ENCODE measurements at places on chromosomes 1 and 21. TPM values are rescaled to one million over a fixed set of nuclear protein-coding genes. Genes with fewer than 3 reads are reported as not detected.

Gene BARHL2
- total RNA-seq, result not detected

Gene RHD
- not detected for total RNA-seq

Gene MROH7
- total RNA-seq, result 0.05 TPM

Gene KCND3
- not detected for total RNA-seq

Gene ERG
- total RNA-seq, result not detected

GRCh38 chr1:9038881-9039760 lies 12.9 kb upstream of the SLC2A7 start:
- H3K4me3 ChIP-seq, result no peak overlapping the region
- H3K27me3 ChIP-seq, result peaks cover 3% of the 10 kb centered on the region
- H3K27ac ChIP-seq, result no peak overlapping the region
- H3K36me3 ChIP-seq, result no peaks in the 10 kb centered on the region
- H3K4me1 ChIP-seq, result no peaks in the 10 kb centered on the region
- DNase-seq, result no peak

DNA sequence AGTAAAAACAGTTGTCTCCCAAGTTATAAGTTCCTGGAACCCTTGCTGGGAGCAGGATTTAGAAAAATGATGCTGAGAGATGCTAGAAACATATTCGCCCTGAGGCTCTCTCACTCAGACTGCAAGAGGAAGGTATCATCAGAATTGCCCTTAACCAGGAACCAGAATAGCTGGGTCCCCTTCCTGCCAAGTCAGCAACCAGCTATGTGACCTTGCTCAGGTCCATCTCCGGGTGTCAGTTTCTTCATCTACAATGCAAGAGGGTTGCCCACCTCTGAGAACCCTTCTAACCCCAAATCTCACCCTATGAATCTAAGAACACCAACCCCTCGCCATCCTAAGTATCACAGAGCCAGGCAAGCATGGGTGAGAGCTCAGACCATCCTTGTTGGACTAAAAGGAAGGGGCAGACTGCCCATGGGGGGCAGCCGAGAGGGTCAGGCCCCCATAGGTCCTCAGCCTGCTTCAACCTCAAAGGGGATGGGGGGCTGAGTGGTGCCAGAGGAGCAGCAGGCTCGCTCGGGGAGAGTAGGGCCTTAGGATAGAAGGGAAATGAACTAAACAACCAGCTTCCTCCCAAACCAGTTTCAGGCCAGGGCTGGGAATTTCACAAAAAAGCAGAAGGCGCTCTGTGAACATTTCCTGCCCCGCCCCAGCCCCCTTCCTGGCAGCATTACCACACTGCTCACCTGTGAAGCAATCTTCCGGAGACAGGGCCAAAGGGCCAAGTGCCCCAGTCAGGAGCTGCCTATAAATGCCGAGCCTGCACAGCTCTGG lies 390 bp upstream of the S100A9 start:
- H3K4me3 ChIP-seq, result no peak overlapping the region
- peaks cover 13% of the 10 kb centered on the region for H3K4me1 ChIP-seq
- H3K27me3 ChIP-seq, result no peaks in the 10 kb centered on the region
- H3K36me3 ChIP-seq, result no peaks in the 10 kb centered on the region
- no peak overlapping the region for H3K27ac ChIP-seq

GRCh38 chr1:197526736-197527371 lies 248.4 kb downstream of the DENND1B start:
- no peaks in the 10 kb centered on the region for H3K4me1 ChIP-seq
- no peaks in the 10 kb centered on the region for H3K27me3 ChIP-seq
- no peak overlapping the region for H3K4me3 ChIP-seq
- no peak overlapping the region for H3K27ac ChIP-seq

DNA sequence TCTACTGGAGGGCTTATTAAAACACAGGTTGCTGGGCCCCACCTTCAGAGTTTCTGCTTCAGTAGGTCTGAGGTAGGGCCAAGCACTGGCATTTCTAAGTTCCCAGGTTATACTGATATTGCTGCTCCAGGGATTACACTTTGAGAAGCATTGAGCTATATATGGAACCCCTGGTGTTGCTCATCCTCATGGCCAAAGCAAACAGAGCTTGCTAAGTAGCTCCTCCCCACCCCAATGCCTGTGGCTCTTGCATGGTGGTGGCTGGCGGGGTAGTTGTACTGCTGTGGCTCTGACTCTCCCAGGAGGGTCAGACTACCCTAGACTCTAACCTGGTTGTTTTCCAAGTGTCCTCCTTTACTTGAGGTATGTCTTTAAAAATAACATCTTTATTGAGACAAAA lies 143.6 kb downstream of the SPATA46 start:
- H3K36me3 ChIP-seq, result no peaks in the 10 kb centered on the region
- no peak overlapping the region for H3K4me3 ChIP-seq
- peaks cover 9% of the 10 kb centered on the region for H3K27me3 ChIP-seq
- DNase-seq, result no peak
- no peak overlapping the region for H3K27ac ChIP-seq

GRCh38 chr1:208029381-208030287 lies 118.7 kb upstream of the CD34 start:
- H3K36me3 ChIP-seq, result no peaks in the 10 kb centered on the region
- H3K4me1 ChIP-seq, result no peaks in the 10 kb centered on the region
- no peak overlapping the region for H3K27ac ChIP-seq
- no peaks in the 10 kb centered on the region for H3K27me3 ChIP-seq
- DNase-seq, result no peak

- H3K4me1 ChIP-seq, result no peaks in the 10 kb centered on the region
- H3K27ac ChIP-seq, result no peak overlapping the region
- no peaks in the 10 kb centered on the region for H3K36me3 ChIP-seq
- no peak for DNase-seq
- H3K4me3 ChIP-seq, result no peak overlapping the region
Observed at GRCh38 chr1:100565533-100565932, 27.6 kb downstream of the GPR88 start.

DNA sequence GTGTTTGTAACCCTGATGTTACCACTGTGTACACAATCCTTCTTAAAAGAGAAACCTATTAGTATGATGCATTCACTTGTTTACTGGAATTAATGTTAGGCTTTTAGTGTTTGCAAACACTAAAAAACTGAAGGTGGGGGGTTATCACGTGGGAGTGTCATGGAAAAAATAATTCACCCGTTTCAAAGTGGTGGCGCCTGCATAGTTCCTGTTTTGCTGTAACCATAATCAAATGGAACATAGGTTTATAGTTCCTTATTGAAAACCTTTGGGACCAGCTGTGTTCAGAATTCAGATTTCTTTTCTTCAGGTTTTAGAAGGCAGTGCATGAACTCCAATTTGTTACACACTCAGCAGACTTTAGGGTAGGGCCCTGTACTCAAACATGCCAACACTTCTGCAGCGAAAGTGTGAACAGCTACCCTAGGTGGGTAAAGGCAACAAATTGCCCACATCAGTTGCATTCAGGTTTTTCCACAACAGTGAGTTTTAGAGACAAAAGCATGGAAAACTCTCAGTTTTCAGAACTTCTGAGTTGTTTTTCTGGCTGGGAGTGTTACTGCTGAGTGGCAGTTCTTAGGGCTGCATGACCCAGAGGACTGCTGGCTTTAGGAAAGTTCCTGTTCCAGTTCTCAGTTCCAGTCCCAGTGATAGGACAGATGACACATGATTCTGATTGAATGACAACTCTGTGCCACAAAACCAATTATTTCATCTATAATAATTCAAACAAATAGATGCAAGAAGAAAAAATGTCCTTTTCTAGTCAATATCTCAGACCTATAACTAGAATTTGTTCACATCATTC lies 29.1 kb upstream of the IVNS1ABP start:
- no peak overlapping the region for H3K27ac ChIP-seq
- peaks cover 5% of the 10 kb centered on the region for H3K4me1 ChIP-seq
- no peaks in the 10 kb centered on the region for H3K27me3 ChIP-seq
- no peak overlapping the region for H3K4me3 ChIP-seq

GRCh38 chr1:227844320-227845146 lies 29.1 kb downstream of the PRSS38 start:
- DNase-seq, result no peak
- no peaks in the 10 kb centered on the region for H3K36me3 ChIP-seq
- no peaks in the 10 kb centered on the region for H3K4me1 ChIP-seq
- no peak overlapping the region for H3K4me3 ChIP-seq
- no peaks in the 10 kb centered on the region for H3K27me3 ChIP-seq
- H3K27ac ChIP-seq, result no peak overlapping the region

- no peak overlapping the region for H3K4me3 ChIP-seq
- H3K27me3 ChIP-seq, result peaks cover 3% of the 10 kb centered on the region
- no peak overlapping the region for H3K27ac ChIP-seq
- no peak for DNase-seq
- H3K4me1 ChIP-seq, result no peaks in the 10 kb centered on the region
Observed at GRCh38 chr1:107009281-107009680, 47.2 kb upstream of the PRMT6 start.

DNA sequence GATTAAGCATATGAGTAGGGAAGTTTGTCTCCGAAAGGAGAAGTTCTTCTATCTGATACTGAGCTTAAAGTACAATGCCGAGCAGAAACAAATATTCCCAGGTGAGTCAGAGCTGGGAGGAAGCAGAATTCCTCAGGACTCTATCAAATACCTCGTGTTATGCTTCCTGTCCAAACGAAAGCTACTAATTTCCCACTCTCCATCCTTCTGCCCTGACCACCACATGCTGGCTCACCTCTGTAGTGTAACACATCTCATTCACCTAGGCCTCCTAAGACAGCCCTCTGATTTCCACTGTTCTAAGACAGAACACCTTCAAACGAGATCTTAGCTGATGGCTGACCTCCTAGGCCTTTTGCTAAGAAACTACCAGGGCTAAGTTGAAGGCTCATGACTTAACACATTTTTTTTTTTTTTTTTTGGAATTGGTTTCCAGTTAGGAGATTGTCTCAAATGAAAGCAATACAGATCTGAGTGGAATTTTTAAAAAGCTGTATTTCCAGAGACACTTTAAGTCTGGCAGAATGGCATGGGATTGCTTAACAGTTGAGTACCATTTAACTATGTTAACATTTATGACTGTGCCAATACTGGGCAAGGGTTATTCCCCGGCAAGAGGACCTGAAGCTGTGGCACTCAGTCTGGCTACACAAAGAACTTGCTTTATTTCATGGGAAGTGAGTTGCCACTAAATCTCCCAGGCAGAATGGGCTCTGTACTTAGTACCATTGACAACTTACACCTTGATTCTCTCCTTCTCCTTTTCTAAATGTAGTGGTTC lies 583.4 kb downstream of the DPYD start:
- H3K4me1 ChIP-seq, result no peaks in the 10 kb centered on the region
- no peak overlapping the region for H3K27ac ChIP-seq
- no peak overlapping the region for H3K4me3 ChIP-seq
- DNase-seq, result no peak
- peaks cover 1% of the 10 kb centered on the region for H3K36me3 ChIP-seq

- no peaks in the 10 kb centered on the region for H3K36me3 ChIP-seq
- no peak for DNase-seq
- no peak overlapping the region for H3K27ac ChIP-seq
- peaks cover 7% of the 10 kb centered on the region for H3K27me3 ChIP-seq
- no peaks in the 10 kb centered on the region for H3K4me1 ChIP-seq
- H3K4me3 ChIP-seq, result no peak overlapping the region
Observed at GRCh38 chr1:221983444-221983843, 241.6 kb upstream of the DUSP10 start.

- H3K27me3 ChIP-seq, result peaks cover 4% of the 10 kb centered on the region
- no peak for DNase-seq
- no peaks in the 10 kb centered on the region for H3K4me1 ChIP-seq
- H3K4me3 ChIP-seq, result no peak overlapping the region
Observed at GRCh38 chr1:115501476-115501875, 140.3 kb upstream of the VANGL1 start.

- no peaks in the 10 kb centered on the region for H3K27me3 ChIP-seq
- no peak overlapping the region for H3K27ac ChIP-seq
- no peak overlapping the region for H3K4me3 ChIP-seq
- no peaks in the 10 kb centered on the region for H3K36me3 ChIP-seq
- peaks cover 15% of the 10 kb centered on the region for H3K4me1 ChIP-seq
Observed at GRCh38 chr1:110916669-110917306, 43.8 kb downstream of the CD53 start.

GRCh38 chr1:117566556-117566955 lies 39.3 kb upstream of the TENT5C start:
- H3K4me1 ChIP-seq, result peaks cover 3% of the 10 kb centered on the region
- no peaks in the 10 kb centered on the region for H3K36me3 ChIP-seq
- no peaks in the 10 kb centered on the region for H3K27me3 ChIP-seq
- DNase-seq, result no peak
- H3K4me3 ChIP-seq, result no peak overlapping the region
- no peak overlapping the region for H3K27ac ChIP-seq

DNA sequence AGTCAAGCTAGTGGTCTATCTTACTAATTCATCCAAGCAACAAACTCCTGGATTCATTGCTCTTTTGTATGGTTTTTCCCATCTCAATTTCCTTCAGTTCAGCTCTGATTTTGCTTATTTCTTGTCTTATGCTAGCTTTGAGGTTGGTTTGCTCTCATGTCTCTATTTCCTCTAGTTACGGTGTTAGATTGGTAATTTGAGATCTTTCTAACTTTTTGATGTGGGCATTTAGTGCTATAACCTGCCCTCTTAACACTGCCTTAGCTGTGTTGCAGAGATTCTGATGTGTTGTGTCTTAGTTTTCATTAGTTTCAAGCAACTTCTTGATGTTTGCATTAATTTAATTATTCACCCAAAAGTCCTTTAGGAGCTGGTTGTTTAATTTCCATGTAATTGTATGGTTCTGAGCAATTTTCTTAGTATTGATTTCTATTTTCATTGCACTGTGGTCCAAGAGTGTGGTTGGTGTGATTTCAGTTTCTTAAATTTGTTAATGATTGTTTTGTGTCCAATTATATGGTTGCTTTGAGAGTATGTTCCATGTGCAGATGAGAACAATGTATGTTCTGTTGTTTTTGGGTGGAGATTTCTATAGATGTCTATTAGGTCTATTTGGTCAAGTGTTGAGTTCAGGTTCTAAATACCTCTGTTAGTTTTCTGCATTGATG lies 154.6 kb downstream of the PLPPR5 start:
- no peak overlapping the region for H3K27ac ChIP-seq
- H3K4me3 ChIP-seq, result no peak overlapping the region
- no peaks in the 10 kb centered on the region for H3K27me3 ChIP-seq
- H3K4me1 ChIP-seq, result peaks cover 16% of the 10 kb centered on the region
- DNase-seq, result no peak
- H3K36me3 ChIP-seq, result no peaks in the 10 kb centered on the region

Data from activated CD4-positive, alpha-beta memory T cell treated with anti-CD3 and anti-CD28 coated beads for 36 hours (primary cell).